ENCODE measurements at places on chromosomes 5 and 9.

GRCh38 chr5:75558981-75559632, 47.4 kb downstream of the POLK start:
- DNase-seq: no peak

DNA sequence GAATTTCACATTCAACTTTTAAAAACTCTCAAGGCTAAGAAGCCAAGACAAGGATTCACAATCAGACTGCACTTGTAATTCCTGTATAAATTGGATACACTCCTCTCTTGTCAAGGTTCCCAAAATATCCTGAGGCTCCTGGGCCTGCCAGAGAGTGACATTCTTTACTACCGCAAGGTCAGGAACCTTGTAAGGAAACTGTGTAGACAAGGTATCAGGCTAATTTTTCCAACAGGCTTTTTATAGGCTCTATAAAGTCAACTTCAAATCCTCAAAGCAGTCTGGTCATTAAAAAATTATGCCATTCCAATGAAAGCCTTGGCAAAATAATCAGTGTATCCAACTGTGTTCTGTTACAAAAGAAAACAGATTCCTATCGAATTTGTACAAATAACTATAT, 15.5 kb upstream of the PAIP1 start:
- DNase-seq: no peak

GRCh38 chr5:17314907-17315471, 97.6 kb downstream of the BASP1 start:
- no peak for DNase-seq

DNA sequence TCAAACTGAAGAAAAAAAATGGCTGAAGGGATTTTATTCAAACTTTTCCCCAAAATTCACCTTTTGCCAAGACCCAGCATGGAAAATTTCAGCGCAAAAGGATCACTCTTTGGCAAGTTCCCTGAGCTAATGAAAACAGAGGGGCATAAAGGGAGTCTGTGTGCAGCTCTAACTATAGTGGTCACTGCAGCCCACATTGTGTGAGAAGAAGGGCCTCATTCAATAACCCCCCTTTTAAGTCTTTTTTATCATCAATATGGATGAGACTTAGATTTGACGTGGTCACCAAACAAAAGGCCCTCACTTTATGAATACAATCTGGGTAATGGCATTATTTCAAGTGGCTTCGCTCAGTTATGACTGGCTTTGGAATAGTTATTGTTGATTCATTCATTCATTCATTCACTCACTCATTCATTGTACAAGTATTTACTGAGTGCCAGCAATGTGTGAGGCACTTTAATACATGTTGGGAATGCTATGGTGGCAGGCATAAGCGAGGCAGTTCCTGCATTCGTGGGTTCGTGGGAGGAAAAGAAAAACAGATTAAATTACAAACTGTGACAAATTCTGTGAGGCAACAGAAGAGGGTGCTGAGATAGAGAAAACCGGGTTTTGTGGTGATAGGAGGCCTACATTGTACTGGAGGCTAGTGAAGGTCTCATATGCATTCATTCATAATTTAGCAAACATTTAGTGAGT, 145.7 kb upstream of the KLF4 start:
- no peak for DNase-seq

GRCh38 chr9:130785940-130786508, 49.0 kb upstream of the ABL1 start:
- DNase-seq: no peak

DNA sequence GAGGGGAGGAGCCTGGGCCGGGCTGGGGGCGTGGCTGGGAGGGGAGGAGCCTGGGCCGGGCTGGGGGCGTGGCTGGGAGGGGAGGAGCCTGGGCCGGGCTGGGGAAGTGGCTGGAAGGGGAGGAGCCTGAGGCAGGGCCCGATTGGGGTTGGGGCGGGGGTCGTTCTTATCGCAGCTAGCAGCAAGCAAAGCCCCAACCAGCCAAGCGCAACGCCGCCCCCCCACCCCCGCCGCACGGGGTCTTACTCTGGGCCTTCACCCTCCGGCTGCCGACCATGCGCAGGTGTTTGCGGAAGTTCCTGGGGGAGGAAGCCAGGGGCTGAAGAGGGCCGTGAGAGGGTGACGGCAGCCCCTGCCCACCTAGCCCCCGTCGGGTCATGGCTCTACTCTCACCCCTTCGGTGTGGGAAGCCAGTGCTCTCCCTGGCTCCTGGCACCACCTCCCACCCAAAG, 5.0 kb downstream of the NSMF start:
- DNase-seq: no peak

DNA sequence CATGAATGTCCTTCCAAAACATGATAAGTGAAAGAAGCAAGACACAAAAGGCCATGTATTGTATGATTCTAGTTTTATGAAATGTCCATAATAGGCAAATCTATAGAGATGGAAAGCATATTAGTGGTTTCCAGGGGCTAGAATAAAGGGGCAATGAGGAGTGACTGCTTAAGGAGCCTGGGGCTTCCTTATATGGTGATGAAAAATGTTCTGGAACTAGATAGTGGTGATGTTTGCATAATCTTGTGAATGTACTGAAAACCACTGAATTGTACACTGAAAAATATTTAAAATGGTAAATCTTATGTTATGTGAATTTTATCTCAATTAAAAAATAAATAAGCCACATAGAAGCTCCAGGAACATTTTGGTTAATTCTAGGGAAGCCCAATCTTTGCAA, 144.4 kb upstream of the ANKRD55 start:
- DNase-seq: no peak

- DNase-seq: no peak
Measured at GRCh38 chr5:111172504-111172903, 51.7 kb upstream of the CAMK4 start.

GRCh38 chr5:93342563-93343061, 238.4 kb downstream of the NR2F1-AS1 start:
- DNase-seq: no peak

GRCh38 chr9:116937361-116937760, 250.3 kb downstream of the TRIM32 start:
- no peak for DNase-seq

DNA sequence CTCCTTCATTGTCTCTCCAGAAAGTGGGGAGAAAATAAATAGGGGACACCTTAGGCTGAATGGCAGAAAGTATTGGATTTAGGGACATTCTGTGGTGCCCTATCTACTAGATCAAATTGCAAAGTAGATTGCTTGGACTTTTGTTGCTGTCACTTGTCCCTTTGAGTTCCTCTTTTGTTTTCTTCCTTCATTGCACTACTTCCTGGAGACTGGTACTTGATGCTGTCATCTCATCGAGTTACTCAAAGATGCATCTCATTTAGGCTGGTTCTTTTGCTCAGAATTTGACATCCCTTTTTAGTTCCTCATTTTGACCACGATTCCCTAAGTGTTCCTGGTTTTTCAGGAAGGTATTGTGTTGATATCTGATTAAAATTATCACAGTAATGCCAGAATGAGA, 137.6 kb downstream of the ADGRV1 start:
- no peak for DNase-seq

DNA sequence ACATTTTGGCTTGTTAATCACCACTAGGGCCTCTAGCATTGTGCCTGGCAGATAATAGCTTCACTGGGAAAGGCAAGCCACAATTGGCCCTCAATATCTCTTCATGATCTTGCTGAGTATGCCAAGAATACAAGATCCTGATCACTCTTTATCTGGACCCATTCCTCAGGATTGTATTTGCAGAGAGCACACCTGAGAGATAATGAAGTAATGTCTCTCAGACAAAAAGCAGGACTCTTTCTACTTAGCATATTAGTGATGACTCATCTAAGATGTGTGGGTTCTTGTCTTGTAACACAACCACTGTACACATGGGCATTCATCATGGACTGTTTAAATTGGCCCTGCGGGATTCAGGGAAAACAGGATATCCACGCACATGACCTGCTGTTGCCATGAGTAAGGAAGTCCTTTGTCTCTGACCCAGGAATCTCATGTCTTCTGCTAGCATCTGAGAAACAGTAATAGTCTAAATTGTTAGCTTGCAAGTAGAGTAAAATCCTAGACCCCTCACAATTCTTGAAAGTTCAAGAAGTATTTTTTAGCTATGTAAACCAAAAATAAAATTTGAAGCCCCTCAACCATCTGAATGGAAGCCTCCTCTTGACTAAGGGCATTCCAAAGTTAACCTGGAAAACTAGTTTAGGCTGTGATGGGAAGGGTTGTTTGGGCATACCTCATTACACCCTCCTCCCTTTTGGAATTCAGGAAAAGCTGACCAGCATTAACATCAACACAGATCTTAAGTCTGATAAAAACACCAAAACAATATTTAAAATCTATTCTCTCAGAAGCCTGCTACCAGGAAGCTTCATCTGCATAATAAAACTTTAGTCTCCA, 28.0 kb upstream of the NFIL3 start:
- DNase-seq: no peak

DNA sequence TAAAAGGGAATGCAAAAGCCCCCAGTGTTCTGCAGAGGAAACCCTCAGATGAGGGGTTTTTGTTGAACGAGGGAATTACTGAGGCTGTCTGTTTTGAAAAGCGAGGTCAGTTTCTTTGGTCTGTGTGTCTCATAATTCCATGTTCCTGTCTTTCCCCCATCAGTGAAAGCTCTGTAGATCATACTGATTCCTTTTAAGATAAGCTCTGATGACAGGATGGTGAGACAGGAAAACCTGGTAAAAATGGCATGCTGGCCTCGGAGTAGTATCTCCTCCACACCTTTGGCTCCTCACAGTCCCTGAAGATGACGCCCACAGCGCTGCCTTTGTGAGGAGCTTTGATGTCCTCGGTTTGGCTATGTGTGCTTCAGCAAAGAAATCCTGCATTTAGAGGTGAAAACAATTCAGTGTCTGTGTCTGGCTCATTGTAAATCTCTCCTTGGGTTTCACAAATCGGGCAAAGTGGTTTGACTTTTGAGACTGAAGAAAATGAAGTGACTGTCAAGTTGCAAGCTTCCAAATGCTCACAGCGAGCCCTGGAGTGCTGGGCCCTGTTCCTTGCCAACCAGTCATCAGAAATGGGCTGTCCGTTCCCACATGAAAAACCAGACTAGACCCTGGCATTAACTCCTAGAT, 124.9 kb upstream of the ICE1 start:
- no peak for DNase-seq

DNA sequence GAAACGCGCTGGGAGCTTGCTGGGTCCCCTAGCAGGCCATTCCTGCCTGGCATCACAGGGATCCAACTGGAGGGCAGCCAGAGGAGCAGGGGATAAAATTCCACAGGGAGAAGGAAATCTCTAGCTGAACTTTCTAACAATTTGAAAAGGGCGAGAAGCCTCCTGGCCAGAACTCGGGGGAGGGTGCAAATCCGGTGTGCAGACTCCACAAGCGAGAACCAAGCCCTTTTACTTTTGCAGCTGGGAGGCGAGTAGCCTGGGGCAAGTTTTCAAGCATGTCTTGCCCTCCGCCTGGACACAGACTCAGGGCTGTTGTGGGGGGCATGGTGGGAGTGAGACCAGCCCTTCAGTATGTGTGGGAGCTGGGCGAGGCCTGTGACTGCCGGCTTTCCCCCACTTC, 14.3 kb upstream of the POU5F2 start:
- DNase-seq: no peak

DNA sequence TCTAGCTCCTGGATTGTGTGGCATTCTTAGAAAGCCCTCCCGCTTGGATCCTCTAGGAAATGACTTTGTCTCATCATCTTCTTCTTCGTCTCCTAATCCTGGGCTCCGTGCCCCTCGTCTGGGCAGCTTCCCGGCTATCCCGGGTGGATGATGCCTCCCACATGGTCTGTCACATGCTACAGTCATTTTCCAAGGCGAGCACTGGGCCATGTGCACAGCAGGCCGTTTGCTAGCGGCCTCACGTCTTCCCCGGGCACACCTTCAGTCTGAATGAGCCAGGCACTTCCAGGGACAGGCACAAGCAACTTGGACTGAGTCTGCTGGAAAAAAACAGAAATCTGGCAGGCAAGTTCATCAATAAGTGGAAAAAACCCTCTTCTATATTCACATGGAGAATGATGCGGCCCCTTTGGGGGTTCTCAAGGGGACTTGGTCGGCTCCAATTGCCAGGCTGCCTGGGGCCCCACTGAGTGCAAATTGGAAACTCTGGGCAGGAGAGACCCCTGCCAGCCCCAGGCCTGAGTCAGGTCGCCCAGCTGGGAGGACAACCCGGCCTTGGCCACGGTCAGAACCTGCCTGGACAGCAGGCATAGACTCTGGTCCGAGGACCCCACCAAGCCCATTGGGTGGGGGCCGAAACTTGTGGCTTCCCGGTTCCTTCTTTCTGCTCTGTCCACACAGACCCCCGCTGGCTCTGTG, 11.1 kb upstream of the WNK2 start:
- DNase-seq: no peak

- no peak for DNase-seq
Measured at GRCh38 chr5:92505145-92505544, 1075.9 kb downstream of the NR2F1-AS1 start.

- DNase-seq: no peak
Measured at GRCh38 chr5:80995908-80996307, 35.7 kb downstream of the RASGRF2 start.

- no peak for DNase-seq
Measured at GRCh38 chr5:54570916-54571315, 53.4 kb downstream of the SNX18 start.

DNA sequence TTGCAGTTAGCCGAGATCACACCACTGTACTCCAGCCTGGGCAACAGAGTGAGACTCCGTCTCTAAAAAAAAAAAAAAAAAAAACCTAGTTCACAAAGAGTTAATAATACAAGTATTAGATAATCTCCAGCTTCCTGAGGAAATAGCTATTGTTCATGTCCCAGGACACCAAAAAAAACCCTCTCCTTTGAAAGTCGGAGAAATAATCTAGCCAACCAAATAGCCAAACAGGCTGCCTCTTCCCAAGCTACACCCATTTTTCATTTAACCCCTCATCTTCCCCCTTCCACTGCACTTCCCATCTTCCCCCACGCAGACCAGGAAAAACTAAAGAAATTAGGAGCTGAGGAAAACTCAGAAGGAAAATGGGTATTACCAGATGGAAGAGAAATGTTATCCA, 23.6 kb downstream of the CNOT8 start:
- DNase-seq: no peak

- no peak for DNase-seq
Measured at GRCh38 chr9:111925017-111925770, 28.6 kb downstream of the UGCG start.

- DNase-seq: no peak
Measured at GRCh38 chr5:150513375-150514309, 5.7 kb downstream of the NDST1 start.

GRCh38 chr9:107286057-107286456, 3.0 kb downstream of the RAD23B start:
- DNase-seq: no peak

- no peak for DNase-seq
Measured at GRCh38 chr9:106218427-106218826, 524.1 kb downstream of the TMEM38B start.

- DNase-seq: no peak
Measured at GRCh38 chr5:168931638-168932345, 352.6 kb upstream of the PANK3 start.

GRCh38 chr9:119838210-119838609, 469.0 kb upstream of the BRINP1 start:
- DNase-seq: no peak

Measured in CD4-positive, alpha-beta T cell treated with Interleukin-4 for 4 hours (primary cell).